ENCODE measurements at places on chromosomes 13 and 19. TPM values are rescaled to one million over a fixed set of nuclear protein-coding genes. Genes with fewer than 3 reads are reported as not detected.

DNA sequence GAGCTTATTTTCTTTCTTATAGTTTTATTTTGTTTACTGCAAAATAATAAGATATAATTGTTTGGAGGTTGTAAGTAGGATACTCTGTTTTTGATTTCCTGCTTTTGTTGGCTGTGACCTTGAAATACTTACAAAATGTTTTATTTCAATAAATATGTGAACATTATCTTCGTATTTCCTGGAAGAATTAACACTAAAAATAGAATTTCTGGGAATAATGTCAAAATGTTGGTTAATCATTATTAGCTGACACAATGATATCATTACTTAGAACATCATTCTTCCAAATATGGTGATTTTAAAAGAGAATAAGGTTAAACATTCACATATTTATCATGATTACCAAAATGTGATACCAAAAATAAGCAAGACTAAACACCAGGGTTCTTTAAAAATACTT lies 1148.6 kb upstream of the PRR20A start:
- no peak for DNase-seq

DNA sequence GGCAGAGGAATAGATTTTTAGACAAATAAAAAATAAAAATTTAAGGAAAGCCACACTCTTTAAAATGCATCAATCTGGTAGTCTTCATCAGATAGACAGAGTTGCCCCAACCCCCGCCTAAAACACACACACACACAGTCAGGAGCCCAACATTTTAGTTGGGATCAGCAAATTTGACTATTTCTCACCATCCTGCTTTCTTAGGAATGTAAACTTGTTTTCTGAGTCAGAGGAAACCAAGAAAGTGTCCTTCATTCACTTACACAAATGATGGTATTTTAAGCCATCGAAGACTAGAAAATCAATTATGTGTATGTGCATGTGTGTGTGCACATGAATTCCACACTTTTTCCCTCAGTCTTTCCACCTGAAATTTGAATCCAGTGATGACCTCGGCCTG lies 1657.5 kb downstream of the SLITRK1 start:
- DNase-seq: no peak

- no peak for DNase-seq
These were observed 96.8 kb downstream of the GPR12 start for GRCh38 chr13:26663791-26664190.

- no peak for DNase-seq
These were observed 171.5 kb upstream of the SLITRK6 start for GRCh38 chr13:85970727-85971126.

GRCh38 chr19:20287070-20287469 lies 120.1 kb downstream of the ZNF486 start:
- DNase-seq: no peak

GRCh38 chr13:63081400-63082014 lies 1665.9 kb upstream of the PCDH20 start:
- no peak for DNase-seq

DNA sequence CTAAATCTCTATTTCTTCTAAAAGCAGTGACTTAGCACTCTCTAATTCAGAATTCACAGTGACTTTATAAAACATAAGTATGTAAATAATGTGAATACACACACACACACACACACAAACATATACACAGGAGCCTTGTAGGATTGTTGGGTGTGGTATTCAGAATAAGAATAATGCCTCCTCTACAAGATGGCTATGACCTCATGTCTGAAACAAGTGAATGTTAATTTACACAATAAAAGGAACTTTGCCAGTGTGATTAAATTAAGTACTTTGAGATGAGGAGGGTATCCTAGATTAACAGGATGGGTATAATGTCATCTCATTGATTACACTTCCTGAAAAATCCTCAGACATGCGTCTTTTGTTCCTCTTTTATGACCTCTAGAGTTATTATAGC lies 234.6 kb downstream of the SLITRK6 start:
- no peak for DNase-seq

The IZUMO4 gene
- 5.0 TPM for total RNA-seq
